ENCODE measurements at places on chromosomes 1 and 21.

DNA sequence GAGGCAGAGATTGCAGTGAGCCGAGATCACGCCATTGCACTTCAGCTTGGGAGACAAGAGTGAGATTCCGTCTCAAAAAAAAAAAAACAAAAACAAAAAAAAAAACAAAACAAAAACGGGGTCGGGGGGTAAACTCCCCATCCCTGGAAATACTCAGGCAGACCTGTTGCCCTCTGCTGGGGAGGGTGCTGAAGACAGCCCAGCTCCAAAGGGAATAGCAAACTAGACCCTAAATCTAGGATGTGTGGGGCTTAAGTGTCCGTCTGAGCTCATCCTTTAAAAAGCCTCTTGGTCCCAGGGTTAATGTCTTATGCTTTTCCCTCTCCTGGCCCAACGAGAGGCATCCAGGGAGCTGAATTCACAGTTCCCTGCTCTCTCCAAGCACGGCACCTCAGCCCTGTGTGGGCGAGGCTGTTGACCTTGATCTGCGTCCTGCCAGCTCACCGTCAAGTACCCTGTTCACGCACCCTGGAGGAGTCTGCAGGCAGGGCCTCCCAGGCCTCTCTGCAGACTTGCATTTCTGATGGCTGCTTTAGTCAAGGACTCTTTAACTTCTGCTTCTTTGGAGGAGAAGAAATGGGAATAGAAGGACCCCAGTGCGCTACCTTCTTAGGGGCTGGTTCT is 22.3 kb downstream of the KCND3 start:
- no peak for DNase-seq

DNA sequence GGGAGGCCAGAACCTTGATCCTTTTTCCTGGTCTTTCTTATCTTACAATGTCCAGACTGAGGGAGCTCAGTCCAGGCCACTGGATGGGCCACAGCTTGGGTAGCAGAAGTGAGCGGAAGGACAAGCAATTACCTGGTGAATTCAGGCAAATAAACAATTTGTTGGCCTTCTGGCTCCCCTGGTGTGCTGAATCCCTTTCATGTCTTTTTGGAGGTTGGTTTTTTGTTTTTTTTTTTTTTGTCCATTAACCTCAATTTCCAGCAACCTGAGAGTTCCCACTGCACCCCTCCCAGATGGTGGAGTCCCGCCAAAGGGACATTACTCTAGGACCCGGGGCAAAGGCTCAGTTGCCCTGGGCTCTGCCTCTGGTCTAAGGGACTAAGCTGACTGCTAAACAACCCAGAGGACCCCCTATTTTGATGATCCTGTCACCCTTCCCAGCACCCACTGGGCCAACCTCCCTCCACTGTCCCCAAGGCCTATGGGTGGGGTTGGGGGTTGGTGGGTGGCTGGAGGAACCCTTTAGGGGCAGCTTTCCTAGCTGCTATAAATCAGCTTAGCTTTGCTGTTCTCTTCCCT is 85.5 kb downstream of the KCND3 start:
- no peak for DNase-seq

DNA sequence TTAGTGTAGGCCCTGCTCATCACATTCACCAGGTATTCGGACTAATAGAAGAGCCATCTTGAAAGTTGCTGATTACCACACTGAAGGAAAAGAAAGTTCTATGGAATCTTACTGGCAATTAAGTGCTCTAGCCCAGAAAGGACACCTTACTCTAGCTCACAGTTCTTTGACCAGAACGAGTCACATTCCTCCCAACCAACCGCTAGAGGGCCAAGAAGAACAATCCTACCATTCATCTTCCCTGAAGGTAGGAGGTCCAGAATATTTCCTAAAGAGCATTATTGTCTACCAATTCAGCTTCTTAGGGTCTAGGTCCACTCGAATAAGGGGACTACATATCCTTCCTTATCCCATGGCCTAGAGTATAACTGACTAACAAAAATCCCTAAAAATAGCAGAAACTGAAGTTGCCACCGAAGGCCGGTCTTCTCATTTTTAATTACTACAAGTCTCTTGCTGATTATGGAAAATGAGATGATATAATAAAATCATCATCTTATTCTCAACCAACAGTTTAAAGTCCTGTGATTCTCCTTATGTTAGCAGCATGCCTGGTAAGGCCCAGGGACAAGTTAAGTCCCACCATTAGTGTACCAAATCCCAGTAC is 2.7 kb upstream of the FMO1 start:
- DNase-seq: peak; percentile 48

GRCh38 chr1:231694465-231695077 is 68.0 kb downstream of the DISC1 start:
- DNase-seq: no peak

DNA sequence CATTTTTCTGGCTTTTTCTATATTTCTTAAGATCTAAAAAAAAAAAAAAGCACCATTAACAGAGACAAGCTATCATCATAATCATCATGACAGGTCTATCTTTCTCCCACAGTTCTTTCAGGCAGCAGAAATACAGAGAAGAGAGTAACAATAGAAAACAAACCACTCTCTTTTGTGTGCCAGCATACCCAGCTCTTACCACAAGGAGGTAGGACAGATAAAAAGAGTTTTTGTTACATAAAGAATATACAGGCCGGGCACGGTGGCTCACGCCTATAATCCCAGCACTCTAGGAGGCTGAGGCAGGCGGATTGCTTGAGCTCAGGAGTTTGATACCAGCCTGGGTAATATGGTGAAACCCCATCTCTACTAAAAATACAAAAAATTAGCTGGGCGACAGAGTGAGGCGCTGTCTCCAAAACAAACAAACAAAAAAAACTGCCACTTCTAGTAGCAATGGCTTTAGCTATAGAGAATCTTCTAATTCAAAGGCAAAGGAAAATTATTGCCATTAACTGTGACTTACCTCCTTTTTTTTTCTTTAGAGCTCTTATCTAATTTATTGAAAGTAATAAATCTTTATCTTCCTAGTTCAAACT is 39.7 kb downstream of the ANKRD13C start:
- DNase-seq: no peak

DNA sequence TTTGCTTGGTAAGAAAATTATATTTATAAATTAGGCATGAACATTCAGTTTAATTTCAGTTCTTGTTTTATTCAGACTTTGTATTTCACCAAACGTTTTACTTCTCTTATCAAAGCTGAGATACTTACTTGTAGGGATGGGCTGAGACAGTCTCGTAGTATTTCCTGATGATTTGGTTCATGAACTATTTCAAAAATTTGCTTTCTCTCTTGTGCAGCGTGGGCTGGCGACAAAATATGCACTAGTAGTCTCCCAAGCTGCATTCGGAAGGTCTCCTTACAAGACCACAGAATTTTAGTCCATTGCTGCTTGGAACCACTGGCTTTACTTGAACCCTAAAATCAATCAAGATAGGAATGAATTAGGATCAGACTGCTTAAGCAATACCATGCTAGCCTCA is 91.7 kb upstream of the GNG4 start:
- peak; percentile 32 for DNase-seq

DNA sequence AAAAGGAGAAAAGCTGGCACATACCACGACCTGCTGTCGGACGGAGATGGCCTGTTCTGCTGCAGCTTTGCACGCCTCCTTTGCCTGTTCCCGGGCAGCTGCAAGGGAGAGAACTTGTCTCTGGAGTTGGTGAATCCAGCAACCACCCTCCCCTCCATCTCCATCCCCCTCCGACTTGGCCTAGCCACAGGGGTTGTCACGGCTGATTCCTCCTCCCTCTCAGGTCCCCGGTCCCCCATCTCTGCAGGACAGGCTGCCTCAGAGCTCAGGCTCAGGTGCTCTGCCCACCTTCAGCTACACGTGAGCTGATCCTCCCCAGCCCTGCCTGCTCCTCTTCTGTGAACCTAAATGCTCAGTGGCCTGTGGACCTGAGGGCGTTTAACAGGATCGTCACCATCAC is 11.1 kb upstream of the SRM start:
- DNase-seq: no peak

DNA sequence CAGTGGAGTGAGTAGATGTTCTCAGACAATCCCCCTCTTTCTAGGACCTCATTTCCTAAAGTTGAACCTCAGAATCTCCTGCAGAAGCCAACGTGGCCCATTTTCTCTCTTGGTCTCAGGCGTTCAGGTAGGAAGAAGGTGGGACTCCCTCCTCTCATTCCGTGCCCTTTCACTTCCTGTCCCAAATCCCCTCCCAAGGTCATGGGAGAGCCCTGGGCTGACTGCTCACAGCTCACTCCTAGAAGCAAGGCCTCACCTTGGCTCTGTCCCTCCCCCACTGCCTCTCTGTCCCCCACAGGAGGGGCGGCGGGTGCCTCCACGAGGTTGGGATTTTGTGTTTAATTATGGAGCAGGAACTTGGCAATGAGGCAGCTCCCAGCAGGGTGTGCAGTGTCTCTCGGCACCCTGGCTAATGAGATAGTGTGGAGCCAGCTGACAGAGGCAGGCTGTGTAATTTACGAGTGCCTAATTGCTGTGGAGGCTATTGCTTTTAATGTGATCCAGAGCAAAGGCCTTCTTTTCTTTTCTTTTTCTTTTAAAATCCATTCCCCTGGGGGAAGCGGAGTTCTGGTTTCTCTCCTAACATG is 9.1 kb upstream of the CDK18 start:
- no peak for DNase-seq

GRCh38 chr1:245404952-245405351 is 250.2 kb downstream of the KIF26B start:
- no peak for DNase-seq

GRCh38 chr1:230877146-230877923 is 9.0 kb upstream of the C1orf198 start:
- DNase-seq: no peak

GRCh38 chr1:16286122-16286521 is 49.1 kb upstream of the CPLANE2 start:
- DNase-seq: no peak

- no peak for DNase-seq
These were observed 7.0 kb downstream of the GPA33 start for GRCh38 chr1:167083066-167083665.

DNA sequence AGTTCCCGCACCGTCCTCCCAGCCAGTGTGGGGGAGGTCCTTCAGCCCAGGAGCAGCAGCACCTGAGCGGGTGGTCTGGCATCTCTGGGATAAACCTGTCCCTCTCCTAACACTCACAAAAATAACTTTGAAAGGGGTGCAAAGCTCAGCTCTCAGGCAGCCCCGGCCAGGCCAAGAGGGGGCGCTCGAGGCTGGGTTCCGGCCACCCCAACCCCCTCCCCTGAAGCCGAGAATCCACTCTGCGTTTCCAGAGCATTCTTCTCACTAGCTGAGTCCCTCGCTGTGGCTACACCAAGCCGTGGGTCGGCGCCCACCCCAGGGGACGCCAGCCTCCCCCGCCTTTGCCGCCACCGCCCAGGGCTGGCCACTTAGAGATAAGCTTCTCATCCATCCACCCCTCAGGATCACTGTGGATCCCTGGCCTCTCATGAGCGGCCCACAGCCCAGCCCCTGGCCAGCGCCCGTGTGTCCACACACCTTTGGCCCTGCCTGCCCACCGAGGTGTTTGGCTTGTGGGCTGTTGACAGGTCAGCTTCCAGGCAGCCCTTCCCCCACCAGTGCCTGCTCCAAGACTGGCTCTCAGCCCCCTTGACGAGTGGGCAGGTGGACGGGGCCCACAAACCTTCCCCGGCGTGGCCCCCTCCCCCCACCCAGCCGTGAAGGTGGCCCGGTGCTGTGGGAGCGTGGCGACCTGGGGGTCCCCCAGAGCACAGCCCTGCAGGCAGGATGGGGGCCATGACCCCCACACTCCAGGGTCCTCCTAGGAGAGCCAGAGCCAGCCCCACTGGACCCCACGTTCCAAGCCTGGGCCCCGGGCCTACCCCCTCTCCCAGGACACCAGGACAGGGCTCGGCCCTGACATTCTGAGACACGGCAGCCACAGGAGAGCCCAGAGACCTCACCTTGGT is 1.9 kb downstream of the FTCD start:
- peak; percentile 86 for DNase-seq

GRCh38 chr1:59549066-59549837 is 252.4 kb downstream of the FGGY start:
- no peak for DNase-seq

GRCh38 chr1:165857046-165857801 is 29.8 kb downstream of the UCK2 start:
- no peak for DNase-seq

- DNase-seq: no peak
These were observed 174.9 kb downstream of the DPYD start for GRCh38 chr1:97745912-97746311.

- no peak for DNase-seq
These were observed 3.1 kb upstream of the CD1A start for GRCh38 chr1:158251163-158251562.

DNA sequence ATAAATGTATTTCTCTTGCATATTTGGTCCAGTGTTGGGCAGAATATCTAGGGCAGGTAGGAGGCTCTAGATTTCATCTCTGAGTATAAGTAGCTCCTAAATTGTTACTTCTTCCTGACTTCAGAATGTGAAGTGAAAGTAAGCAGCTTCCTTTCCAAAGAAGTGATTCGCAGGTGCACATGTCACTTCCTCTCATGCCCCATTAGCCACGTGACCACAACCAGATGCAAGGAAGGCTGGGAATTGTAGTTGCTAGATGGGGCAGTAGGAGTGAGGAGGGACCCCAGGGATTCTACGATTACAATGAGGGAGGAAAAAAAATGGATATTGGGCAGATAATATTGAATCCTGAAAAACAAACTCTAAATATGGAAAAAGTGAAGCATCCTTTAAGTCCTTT is 113.2 kb upstream of the CYYR1 start:
- DNase-seq: peak; percentile 5

DNA sequence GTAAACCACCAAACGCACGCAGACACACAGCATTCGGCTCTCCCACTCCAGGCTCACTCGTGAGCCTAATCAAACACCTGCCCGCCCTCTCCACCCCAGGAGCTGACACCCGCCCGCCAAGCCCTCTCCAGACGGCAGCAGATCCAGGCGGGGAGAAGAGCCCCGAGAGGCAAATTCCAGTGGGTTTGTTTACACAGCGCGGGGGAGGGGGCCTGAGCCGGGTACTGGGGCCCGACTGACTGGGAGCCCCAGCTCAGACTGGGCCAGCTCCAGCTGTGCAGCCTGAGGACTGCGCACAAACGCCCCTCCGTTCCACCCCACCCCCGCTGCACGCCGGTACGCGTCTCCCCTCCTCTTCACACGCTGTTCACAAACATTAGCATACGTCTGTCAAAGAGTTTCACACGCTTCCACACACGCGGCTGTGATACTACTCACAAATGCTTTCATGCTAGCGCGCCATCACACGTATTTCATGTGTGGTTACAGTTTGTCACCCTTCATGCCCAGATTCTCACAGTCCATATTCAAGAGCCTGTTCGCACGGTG is 1.0 kb upstream of the EFNA1 start:
- no peak for DNase-seq

DNA sequence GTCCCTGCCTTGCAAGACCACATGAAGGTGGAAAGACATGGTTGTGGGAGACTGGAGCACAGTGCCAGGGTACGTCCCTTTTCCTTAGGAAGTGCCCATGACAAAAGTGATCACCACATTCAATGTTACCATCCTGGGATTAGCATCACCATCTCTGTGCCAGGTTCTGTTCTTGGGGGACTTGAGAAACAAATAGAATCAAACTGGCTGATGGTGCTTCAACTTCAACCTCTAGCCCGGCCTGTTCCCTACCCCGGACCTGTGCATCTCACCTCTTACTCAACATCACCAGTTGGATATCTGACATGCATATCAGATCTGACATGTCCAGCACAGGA is 153.3 kb downstream of the GRIK3 start:
- DNase-seq: peak; percentile 0

Data from hepatic stellate cell (primary cell).